ENCODE measurements at places on chromosomes 1 and 21.

GRCh38 chr21:40386294-40386911 lies 460.6 kb downstream of the DSCAM start:
- no peak for DNase-seq

DNA sequence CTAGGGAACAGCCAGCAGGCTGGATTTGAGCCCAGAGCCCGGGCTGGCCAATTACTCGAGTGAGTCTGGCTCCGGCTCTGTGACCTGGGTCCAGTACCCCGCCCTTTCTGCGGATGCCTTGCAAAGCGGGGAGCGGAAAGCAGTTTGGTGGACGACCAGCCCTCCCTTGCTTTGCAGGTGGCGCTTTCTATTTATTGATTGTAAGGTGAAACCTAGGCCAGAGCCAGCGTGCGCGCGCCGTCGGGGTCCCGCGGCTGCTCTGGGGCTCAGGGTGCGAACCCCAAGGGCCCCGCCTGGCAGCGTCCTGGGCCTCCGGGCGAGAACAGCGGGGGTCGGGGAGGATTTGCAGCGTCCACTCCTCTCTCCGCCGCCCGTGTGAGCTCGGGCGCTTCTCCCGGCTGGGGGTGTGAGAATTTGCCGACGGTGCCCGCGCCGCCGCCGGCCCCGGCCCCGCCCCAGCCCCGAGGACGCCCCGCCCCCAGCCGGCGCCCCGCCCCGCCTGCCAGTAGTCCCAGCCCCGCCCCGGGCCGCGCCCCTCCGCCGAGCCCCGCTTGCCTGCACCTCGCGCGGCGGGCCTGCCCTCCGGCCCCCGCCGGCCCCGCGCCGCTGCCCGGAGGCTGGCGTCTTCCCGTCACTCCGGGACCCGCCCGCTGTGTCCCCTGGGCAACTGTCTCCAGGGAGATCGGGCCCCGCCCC lies 37.6 kb downstream of the PIK3CD start:
- DNase-seq: peak; percentile 27

GRCh38 chr1:73104749-73105148 lies 822.4 kb upstream of the NEGR1 start:
- DNase-seq: no peak

GRCh38 chr1:151384584-151384983 lies 12.1 kb upstream of the SELENBP1 start:
- DNase-seq: no peak

GRCh38 chr1:23380719-23381118 lies 11.1 kb upstream of the ZNF436 start:
- no peak for DNase-seq

- DNase-seq: no peak
Observed at GRCh38 chr1:14848203-14848602, 249.7 kb downstream of the KAZN start.

DNA sequence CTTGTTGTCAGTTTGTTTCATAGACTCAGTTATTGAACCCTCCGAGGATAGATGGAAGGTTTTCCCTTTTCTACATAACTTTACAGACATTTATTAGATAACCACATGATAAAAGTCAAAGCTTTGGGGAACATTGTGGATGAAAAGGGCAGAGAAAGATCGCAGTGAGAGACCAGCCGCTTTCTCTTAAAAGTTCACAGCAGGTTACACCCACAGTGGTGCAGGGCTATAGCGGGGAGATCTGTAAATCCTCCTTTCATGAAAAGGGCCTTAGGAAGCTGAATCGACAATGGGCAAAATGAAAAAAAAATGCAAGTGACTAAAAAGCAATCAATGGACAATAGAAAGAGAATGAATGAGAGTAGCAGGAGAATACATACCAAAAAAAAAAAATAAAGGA lies 218.6 kb downstream of the GRIK1 start:
- no peak for DNase-seq

DNA sequence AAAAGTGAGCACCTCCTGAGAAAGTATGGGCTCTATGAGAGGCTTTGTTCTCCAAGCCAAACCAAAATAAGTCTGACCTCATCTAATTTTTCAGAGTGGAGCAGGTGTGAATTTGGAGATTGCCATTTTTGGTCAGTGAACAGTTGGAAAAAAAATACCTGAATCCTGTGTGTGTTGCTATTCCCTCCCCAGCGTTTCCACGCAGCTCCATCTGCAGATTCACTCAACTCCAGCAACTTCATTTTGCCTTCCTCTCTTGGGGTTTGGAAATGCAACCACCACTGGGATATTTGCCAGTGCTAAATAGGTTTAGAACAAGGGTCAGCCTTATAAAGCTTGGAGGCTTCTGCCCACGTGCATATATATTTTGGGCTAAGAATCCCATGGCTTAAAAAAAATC lies 11.2 kb downstream of the CASQ2 start:
- no peak for DNase-seq

DNA sequence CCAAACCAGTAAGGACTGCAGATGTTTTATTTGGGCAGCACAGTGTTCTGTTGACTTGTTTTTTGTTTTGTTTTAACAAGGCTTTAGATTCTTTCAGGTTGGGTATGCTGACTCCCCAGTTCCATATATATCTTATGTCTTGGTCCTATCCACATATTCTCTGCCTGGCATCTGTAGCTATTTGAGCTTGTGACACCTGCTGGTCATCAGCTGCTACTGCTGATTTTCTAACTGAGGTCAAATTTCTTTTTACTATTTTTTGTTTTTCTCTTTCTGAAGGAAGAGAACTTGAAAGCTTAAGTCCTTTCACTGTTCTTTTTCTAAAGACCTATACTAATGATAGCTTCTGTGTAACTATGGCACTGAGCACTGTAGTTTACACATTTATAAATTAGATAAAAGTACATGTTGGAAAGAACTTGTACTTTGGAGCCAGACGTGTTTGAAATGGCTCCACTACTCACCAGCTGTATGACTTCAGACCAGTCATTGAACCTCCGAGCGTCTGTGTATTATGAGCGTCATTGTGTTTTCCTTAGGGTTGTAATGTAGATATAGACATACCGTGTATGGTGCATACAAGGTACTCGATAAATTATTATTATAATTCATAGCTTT lies 109.4 kb downstream of the NRDC start:
- DNase-seq: peak; percentile 75

GRCh38 chr1:95029532-95029931 lies 43.2 kb downstream of the ALG14 start:
- DNase-seq: no peak

DNA sequence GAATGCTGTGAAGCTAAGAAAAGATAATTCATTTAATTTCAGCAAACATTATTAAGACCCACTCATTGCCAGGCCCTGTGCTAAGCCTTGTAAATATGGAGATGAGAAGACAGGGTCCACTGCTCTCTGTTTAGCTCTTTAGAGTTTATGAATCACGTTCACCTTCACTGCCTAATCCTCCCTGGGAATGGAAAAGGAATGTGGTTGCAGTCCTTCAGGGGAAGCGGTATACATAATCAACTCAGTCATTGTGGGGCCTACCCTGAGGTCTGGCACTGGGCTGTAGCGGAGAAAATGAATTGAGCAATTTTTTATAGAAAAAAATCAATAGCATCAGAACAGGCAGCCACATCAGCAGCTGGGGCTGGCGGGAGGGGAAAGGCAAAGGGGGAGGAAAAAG lies 412.1 kb upstream of the NFIA start:
- no peak for DNase-seq

DNA sequence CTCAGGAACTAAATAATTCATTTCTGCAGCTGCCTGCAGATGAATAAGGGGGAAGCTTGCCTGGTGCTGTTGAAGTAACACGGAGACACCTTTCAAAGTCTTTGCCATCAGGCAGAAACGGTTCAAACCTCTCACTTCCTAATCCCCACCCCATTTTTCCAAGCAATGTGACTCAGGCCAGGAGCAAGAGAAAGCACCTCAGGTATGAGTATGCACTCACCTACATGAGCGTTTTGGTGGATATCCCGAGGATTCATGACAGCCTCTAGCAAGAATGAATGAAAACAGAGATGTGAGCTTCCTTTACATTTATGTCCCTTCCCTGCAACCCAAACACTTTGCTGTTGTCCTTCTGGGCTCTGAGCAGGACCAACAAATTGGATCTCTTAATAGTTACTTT lies 63.4 kb upstream of the LAX1 start:
- DNase-seq: no peak

GRCh38 chr1:36471830-36472641 lies 7.9 kb upstream of the MRPS15 start:
- no peak for DNase-seq

DNA sequence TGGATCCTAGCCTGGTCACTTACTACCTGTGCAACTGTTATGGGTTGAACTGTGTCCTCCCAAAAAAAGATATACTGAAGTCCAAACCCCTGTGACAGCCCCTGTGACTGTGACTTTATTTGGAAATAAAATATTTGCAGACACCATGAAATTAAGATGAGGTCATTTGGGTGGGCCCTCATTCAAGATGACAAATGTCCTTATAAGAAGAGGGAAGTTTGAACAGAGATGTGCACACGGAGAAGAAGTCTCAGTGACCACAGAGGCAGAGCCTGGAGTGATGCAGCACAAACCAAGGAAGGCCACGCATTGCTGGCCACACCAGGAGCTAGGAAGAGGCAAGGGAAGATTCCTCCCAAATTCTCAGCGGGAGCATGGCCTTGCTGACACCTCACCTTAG lies 249.7 kb upstream of the RUNX1 start:
- DNase-seq: no peak

GRCh38 chr1:101316256-101316655 lies 79.4 kb downstream of the S1PR1 start:
- no peak for DNase-seq

- no peak for DNase-seq
Observed at GRCh38 chr1:46508757-46509156, 19.1 kb downstream of the DMBX1 start.

GRCh38 chr1:108129999-108130398 lies 70.1 kb downstream of the SLC25A24 start:
- DNase-seq: no peak

GRCh38 chr1:217781056-217781455 lies 149.9 kb downstream of the SPATA17 start:
- no peak for DNase-seq

GRCh38 chr21:19286876-19287275 lies 883.3 kb upstream of the TMPRSS15 start:
- no peak for DNase-seq

DNA sequence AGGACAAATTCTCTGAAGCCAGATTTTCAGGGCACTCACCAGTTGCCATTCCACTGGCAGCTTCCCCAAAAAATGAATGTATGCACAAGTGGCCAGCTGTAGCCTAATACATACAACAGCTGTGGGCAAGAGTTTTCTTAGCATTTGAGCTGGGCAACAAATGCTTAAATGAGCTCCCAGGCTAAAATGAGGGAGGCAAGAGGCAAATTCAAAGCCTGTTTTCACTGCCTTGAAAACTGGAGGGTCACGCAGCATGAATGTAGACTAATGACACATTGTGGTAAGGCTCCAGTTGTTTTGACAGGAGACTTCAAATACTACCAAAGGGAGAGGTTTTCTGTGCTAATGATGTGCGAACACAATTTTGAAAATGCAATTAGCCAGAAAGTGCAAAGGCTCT lies 88.2 kb downstream of the TIAM1 start:
- DNase-seq: no peak

- DNase-seq: no peak
Observed at GRCh38 chr1:156814571-156815260, 1.9 kb downstream of the SH2D2A start.

GRCh38 chr1:14627608-14628489 lies 29.4 kb downstream of the KAZN start:
- DNase-seq: no peak

DNA sequence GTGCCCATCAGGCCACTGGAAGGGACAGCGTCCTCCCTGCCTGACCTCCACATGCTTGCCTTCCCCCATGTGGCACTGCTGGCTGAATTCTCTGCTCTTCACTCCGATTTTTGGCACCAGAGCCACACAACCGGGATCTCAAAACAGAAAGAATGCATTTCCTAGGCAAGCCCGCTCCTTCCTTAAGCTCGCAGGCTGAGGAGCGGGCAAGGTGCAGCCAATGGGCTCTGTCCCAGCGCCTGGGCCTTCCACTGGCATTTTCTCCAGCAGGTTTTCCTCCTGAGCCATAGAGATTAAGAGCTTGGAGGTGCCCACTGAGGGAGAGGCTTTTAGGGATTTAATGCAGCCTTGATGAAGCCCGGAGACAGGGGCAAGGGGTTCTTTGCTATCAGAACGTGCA lies 158.0 kb downstream of the IGSF21 start:
- no peak for DNase-seq

DNA sequence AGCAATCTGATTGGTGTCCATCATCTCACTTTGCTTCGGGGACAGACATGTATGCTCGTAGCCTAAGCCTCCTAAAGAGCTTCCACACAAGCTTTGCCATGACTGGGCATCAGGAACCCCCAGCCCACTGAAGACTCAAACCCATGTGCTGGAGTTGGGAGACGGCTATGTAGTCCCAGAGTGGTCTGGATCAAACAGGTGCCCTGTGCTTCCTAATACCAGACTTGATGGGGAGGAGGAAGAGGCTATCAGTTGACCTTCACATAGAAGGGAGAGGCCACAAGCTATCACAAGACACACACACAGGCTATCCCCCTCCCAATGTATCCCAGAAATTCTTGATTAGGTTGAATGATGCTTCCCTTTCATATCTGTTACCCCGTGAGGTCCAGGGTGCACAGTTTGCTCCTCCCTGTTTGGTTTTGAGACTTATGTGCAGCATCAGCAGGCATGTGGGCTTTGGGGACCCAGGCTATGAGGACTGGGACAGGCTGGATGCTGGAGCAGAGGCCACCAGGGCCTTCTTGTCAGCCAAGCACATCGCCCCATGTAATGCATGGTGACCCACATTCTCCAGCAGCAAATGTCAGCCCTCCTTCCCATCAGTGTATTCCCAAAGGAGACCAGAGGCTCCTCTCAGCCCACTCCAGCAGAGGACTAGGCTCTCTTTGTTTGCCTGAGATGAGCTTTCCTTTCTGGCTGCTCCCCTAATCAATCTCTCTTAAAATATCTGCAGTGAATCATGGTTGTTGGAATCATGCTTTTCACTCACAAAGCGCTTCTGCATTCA lies 159.8 kb downstream of the GRIK3 start:
- no peak for DNase-seq

GRCh38 chr1:201137579-201138310 lies 10.8 kb upstream of the ASCL5 start:
- no peak for DNase-seq

DNA sequence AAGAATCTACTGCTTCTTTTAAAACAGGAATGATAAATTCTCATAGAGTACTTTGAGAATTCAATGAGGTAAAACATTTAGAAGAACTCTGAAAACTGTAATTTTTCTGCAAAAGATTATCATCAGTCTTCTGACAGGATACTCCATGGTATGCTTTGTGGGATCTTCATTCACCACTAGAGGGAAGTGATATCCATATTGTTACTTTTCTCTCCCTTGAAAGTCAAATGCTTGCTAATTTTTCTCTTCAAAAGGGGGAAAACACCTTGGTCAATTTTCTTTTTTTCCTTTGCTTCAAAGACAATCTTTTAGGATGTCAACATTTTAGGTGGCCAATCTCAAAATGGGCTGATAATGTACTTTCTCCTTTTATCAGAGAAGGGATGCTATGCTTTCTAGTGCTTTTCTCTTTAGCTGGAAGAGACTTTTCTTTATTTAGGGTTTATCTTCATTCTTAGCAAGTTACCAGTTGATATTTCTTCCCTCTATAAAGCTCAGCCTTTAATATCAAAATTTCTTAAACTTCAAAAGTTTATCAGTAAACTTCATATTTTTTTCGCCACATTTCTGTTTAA lies 95.5 kb downstream of the NEGR1 start:
- DNase-seq: no peak
